ENCODE measurements at places on chromosomes 13 and 19.

- DNase-seq: no peak
These were observed 2.2 kb downstream of the ZNF100 start for GRCh38 chr19:21765151-21765550.

GRCh38 chr19:44752816-44753625 lies 4.5 kb downstream of the BCL3 start:
- peak; percentile 89 for DNase-seq

GRCh38 chr13:85816413-85816812 lies 17.2 kb upstream of the SLITRK6 start:
- no peak for DNase-seq

DNA sequence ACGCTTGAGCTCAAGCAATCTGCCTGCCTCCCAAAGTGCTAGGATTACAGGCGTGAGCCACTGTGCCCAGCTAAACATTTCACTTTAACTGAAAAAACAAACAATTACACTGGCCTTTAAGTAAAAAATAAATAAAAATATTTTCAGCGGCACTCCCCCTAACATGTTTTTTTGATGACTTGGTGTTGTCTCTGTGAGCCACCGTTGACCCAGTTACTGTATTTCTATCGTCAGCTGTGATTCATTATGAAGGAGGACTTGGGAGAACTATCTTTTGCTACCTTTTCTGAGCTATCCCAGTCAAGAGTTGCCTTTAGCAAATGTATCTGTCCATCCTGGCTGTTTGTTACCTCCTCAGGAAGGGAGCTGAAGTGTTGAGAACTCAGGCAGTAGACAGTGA lies 18.5 kb upstream of the C19orf33 start:
- no peak for DNase-seq

GRCh38 chr13:73879346-73880015 lies 254.7 kb downstream of the KLF12 start:
- DNase-seq: no peak

- DNase-seq: no peak
These were observed 97.4 kb downstream of the ZC3H13 start for GRCh38 chr13:45954836-45955800.

- no peak for DNase-seq
These were observed 90.3 kb upstream of the SLC10A2 start for GRCh38 chr13:103156346-103156998.

DNA sequence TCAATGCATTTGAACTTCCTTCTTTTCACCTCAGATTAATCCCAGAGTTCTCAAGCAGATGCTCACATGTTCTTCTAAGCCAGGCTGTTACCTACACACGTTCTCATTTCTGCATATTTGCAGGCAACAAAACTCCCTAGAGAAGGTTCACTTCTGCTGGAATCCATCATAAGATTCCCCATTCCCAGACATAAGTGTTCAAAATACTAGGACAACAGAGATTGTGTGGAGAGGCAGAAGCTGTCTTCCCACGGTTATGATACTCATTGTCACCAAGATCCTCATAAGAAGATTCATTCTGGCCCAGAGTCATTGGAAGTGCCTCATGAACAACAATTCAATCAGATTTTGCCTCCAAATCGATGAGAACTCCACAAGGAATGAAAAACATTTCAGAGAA lies 931.6 kb upstream of the MIR17HG start:
- no peak for DNase-seq

GRCh38 chr13:28129911-28130693 lies 8.2 kb upstream of the PAN3 start:
- no peak for DNase-seq

- no peak for DNase-seq
These were observed 44.2 kb downstream of the WASF3 start for GRCh38 chr13:26601669-26602068.

DNA sequence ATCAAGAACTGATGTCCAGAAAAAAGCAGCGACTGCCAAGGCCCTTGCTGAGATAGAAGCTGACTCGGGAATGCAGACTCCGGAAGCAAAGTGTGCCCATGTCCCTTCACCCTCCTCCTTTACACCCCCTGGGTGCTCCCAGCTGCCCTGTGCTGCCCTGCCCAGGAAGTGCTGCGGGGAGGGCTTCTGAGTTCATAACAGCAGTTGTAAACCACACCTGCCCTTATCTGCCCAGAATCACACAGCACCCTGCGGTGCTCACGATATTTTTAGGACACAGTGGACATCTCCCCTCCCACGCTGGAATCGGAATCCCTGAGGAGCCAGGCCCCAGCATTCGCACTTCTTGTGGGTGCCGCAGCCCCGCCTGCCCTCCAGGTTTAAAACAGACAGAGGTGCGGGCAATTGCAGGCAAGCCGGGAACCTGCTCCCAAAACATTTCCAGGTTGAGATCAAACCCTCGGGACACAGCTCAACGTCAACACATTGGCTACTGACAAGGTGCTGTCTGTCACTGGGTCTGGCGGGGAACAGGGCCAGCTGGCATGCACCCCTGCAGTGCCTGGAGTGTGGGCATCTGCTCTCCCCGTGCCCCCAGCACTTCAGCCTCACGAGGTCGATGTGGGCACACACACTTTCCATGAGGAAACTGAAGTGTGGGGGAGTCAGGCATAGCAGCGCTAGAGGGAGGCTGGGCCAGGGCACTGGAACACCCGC lies 36.8 kb downstream of the RAB20 start:
- no peak for DNase-seq

DNA sequence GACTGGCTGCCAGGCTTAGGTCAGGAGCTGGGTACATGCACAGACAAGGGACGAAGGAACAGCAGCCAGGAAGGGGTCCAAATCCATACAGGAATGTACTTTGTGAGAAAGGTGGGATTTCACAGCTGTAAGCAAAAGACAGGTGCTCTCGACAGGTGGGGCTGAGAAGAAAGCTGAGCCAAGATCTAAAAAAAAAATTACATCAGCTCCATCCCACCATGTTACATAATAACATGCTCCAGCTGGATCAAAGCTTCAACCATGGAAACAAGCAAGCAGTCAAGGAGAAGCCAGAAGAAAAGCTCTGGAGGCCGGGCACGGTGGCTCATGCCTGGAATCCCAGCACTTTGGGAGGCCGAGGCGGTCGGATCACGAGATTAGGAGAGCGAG lies 8.0 kb downstream of the UBXN6 start:
- no peak for DNase-seq

DNA sequence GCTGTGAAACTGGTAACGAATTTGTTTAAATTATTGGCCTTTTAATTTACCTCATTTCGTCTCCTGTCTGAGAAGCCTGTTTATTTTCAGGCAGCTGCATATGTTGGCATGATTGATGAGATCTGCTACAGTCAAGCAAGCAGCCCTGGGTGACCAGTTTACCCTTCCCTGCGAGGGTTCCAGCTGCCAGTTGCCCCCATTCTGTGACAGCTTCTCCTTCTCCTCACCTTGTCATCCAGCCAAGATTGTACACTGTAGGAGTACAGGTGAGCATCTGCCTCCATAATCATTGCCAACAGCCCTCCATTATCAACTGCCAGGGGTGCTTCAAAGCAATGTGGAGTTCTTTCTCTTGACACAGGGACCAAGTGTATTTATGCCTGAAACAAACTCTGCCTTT lies 1979.9 kb upstream of the PRR20A start:
- no peak for DNase-seq

DNA sequence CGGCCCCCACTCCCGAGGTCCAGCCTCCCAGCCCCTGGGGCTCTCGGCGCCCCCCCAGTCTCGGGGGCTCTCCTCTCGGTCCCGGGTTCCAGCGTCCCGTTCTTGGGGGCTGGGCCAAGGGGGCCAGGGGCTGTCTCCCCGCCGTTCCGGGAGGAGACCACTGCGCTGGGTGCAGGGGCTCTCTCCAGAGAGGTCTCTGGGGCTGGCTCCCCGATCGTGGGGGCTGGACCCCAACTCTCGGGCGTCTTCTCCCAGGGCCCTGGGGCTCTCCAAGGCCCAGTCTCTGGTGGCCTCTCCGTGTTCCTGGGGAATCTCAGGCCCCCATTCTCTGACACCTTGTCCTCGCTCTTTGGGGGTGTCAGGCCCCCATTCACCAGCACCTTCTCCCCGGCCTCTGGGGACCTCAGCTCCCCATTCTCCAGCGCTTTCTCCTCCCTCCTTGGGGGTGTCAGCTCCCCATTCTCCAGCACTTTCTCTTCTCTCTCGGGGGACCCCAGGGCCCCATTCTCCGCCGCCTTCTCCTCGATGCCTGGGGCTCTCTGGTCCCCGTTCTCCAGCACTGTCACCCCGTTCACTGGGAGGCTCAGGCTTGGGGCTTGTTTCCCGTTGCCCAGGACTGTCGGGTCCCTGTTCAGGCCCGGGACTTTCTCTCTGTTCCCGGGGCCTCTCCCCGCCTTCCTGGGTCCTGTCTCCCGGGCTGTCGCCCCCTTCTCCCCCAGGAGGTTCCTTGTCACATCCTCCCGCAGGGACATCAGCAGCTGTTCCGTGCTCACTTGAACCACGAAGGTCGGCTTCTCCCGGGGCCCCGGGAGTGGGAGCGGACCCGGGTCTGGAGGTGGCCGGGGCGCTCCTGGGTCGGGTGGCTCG lies 13.7 kb downstream of the LMTK3 start:
- no peak for DNase-seq

- peak; percentile 62 for DNase-seq
These were observed at the start of gene SLITRK5 for GRCh38 chr13:87671031-87671752. SLITRK5 (plus strand) TSS chr13:87671371; CDS start chr13:87675389, 4,018 bp downstream.

DNA sequence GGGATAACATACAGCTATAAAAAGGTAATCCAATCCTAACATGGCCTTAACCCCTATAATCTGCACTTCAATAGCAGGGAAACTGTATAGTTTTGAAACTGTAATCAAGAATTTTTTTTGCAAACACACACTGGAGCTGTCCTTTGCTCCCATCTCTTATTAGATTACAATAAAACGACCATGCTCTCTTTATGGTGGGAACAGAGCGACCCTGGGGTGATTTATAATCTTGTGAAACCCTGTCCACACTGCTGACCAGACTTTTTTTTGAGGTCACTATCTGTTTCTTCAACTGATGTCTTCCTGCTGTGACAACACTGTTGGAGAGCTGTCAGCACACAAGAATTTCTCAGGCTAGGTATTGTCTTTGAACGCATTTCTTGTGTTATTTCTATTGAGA lies 35.3 kb downstream of the DACH1 start:
- DNase-seq: no peak

- no peak for DNase-seq
These were observed 59.8 kb downstream of the SCEL start for GRCh38 chr13:77595166-77595810.

- no peak for DNase-seq
These were observed 17.6 kb upstream of the DHRS12 start for GRCh38 chr13:51821606-51822005.

GRCh38 chr13:106243011-106243565 lies 292.4 kb downstream of the EFNB2 start:
- no peak for DNase-seq

DNA sequence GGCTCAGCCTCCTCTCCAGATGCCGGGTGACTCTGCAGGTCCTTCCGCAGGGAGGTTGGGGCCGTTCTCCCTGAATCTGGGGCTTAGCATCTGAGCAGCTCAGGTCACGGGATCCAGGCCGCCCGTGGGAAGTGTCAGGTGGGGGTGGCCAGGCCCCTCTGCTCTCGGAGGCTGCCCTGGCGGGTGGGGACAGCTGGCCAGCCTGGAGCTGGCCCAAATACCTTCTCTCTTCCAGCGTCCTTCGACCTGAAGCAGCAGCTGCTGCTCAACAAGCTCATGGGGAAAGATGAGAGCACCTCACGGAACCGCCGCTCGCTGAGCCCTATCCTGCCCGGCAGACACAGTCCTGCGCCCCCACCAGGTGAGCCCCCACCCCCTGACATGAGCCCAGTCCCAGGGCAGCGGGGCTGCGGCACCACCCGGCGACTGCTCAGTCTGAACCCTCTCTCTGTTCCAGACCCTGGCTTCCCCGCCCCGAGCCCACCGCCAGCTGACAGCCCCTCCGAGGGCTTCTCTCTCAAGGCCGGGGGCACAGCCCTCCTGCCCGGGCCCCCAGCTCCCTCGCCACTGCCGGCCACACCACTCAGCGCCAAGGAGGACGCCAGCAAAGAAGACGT lies 19.1 kb downstream of the PEX11G start:
- no peak for DNase-seq

DNA sequence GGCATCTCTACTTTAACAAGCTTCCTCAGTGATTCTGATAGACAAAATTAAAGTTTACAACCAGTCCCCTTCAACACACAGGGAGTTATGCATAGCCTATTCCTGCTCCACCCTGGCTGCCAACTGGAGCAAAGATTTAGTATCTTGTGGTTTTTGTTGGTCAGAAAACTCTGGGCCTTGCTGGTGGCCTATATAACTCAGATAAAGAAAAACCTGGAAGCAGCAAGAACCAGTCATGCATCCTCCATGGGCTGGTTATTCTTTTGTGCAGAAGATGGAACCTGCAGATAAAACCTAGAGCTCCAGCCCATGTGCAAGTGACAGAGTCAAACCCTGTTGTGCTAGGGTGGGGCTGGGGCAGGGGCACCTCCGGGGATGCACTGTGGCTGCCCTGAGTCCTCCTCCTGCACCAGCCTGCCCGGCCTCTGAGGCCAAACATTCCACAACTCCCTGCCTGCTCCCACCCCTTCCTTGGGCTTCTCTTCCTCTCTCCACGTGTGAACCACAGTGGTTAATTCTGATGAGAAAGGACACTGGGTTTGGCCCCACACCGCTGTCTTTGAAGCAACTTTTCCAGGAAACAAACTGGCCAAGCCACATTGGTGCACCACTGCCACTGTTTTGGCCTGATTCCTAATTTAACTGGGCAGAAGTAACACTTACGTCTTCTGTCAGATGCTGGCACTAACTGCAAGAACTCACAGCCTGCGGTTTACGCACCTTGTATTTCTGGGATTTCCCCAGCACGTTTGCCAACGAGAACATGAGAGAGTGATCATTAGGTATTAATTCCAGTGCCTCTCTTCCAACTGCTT lies 23.3 kb upstream of the GGACT start:
- no peak for DNase-seq

GRCh38 chr13:108851660-108852059 lies 222.2 kb downstream of the MYO16 start:
- DNase-seq: no peak

GRCh38 chr13:96958286-96958891 lies 35.9 kb downstream of the OXGR1 start:
- DNase-seq: no peak

- DNase-seq: no peak
These were observed 25.5 kb downstream of the GPR42 start for GRCh38 chr19:35396240-35396885.

DNA sequence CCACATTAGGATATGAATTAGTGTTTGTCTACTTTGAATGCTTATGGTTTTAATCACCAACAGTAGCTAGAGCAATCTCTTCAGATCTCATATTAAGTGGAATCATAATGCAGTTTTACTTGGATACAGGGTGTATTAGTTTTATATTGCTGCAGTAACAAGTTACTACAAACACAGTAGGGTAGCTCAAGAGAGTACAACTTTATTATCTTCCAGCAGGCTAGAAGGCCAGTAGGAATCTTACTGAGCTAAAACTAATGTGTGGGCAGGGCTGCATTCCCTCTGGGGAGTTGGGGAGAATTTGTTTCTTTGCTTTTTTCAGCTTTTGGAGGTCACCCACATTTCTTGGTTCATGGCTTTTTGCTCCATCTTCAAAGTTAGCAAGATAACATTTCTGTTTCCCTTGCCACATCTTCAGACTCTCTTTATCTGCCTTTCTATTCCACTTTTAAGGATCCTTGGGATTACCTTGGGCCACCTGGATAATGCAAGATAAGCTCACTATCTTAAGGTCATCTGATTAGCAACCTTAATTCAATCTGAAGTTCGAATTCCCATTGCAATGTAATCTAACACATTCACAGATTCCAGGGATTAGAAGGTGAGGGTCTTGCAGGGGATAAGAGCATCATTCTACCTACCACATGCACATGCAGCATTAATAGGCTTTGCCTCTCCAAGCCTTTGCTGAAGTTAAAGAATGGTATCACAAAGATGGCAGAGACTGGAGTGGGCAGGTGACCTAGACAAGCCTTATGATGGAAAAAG lies 134.1 kb upstream of the SLC10A2 start:
- no peak for DNase-seq
